ENCODE measurements at places on chromosomes 2 and 18.

- DNase-seq: peak; percentile 30
These were observed 9.0 kb upstream of the FABP1 start for GRCh38 chr2:88136817-88137216.

DNA sequence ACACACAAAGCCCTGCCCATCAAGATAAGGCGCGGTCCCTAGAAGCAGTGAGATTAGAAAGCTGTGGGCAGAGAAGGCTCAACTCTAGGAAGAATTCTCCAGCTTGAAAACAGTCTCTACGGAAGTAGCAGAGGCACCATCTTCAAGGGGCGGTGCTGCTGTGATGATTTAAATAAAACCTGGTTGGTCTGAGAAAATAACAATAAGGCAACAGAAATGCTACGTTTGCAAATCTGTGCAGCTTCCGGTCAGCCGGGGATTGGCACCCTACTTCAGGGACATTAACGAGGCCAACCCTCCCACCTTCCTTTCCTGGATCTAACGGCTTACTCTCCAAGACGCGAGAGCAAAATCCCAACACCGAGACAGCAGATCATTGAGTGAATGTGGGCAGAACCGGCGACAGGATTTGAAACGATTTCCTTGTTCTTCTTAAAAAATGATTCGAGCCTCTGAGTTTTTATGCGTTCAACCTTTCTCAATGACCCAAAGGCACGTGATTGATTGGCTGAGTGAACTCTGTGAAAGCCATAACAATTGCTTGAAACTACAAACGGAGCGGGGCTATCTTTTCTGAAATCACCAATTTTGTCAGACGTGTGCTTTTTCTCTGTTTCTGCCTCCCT is 93.7 kb upstream of the ZNF516 start:
- peak; percentile 16 for DNase-seq

GRCh38 chr2:172924097-172924660 is 151.5 kb upstream of the MAP3K20 start:
- DNase-seq: no peak

GRCh38 chr2:232903989-232904388 is 33.9 kb downstream of the SNORC start:
- DNase-seq: no peak

DNA sequence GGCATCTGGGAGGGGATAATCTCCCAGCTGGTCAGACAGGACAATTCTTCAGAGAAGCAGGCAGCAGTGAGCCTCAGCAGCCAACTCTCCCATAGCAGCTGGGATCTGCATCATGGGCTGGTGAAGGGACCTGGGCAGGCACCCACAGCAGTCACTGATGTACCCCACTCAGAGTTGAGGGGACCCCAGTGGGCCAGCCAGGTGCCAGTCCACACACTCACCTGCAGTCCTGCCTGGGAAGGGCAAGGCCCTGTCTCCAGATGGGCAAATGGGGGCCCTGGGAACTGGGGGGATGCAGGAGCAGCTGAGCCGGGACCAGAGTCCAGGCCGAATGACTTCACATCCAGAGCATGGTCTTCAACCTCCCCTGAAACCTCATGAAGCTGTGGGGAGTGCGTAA is 170.4 kb downstream of the ZFP36L2 start:
- DNase-seq: no peak

GRCh38 chr18:53148123-53148522 is 808.1 kb downstream of the DCC start:
- DNase-seq: no peak

GRCh38 chr2:25159949-25160348 is 8.4 kb downstream of the POMC start:
- peak; percentile 35 for DNase-seq

- DNase-seq: no peak
These were observed 42.0 kb downstream of the ITGA4 start for GRCh38 chr2:181499231-181499630.

DNA sequence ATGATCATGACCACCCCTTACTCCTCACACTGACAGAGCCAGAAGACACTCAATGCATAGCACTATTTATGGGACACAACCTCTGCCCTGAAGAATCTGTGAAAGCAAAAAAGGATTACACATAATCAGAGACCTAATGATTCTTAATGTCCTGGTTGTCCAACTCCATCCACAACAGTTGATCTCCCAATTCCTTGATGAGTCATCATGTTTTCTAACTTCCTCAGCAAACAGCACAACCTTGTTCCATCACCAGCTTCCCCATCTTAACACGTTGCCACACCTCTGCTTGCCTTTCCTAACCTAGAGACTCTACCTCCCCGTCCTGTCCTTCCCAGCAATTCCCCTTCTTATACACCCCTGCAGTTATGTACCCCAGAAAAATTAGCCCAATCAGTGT is 13.2 kb upstream of the MARCHF4 start:
- no peak for DNase-seq

- DNase-seq: no peak
These were observed 5.2 kb downstream of the RTTN start for GRCh38 chr18:70200286-70200685.

DNA sequence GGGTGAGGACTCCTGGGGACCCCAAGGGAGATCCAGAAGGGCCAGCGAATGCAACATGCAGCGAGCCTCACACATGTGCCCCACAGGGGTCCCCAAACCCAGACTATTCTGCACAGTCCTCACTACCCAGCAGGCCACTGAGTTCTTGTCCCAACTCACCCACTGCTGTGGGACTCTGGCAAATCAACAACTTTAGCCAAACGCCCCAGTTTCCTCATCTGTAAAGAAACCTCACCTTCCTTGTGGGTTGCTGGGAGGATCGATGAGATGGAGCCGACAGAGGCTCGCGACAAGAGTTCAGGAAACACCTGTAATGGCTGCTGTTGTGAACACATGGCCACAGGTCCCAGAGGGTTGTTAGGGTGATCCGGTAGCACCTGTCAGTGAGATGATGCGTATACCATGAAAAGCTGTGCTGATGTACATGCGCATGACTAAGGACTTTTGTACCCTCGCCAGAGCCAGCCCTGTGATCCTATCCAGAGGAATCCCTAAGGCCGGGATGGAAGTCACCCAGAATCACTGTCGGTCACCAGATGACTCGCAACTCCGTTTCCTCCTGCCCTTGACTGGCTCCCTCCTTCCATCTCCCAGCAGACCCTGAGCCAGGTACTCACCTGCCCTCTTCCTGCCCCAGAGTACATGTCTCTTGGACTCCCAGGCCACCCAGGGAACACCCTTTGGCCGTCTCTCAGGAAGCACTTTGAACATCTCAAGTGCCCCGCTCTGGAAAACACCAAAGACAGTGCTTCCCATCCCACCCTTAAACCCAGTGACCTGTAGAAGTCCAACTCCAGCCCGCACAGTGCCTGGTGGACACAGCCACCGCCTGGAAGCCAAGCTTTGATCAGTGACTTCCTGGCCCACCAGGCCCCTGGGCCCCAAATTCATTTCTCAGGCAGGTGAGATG is 103.3 kb upstream of the ID2 start:
- no peak for DNase-seq

DNA sequence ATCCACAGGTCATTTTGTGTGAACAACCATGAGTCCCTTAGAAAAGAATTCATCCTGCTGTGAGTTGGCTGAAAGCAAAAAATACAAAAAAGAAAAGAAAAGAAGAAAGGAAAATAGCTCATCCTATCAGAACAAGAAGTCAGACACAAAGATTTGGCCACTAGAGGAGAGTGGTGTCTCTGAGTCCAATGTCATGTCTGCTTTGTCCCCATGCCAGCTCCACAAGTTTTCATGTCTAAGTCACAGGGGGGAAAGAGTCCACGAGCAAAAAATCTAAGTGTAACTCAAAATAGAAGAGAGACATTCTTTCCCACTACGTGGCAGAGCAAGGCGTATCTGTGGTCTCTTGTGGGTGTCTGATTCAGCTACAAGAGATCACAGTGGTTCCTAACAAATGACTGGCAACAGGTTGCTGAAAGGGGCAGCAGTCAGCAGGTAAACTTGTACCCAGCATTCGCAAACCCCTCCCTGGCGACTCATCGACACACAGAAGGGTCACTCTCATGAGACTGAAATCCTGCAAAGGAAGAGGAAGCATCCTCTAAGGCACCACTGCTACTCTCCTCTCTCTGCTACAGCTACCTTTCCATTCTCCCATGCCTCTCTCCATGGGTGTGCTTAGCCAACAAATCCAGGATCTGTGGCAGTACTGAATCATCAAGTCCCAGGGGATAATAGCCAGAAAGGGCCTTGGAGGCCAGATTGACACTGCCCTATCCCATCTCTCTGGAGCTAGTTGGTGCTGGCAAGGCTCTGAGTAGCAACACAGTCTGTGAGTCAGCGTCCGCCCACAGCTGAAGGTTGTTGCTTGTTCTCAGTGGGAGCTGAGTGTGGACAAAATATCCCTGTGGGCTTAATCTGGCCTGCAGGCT is 123.0 kb upstream of the SLC39A10 start:
- DNase-seq: peak; percentile 19

DNA sequence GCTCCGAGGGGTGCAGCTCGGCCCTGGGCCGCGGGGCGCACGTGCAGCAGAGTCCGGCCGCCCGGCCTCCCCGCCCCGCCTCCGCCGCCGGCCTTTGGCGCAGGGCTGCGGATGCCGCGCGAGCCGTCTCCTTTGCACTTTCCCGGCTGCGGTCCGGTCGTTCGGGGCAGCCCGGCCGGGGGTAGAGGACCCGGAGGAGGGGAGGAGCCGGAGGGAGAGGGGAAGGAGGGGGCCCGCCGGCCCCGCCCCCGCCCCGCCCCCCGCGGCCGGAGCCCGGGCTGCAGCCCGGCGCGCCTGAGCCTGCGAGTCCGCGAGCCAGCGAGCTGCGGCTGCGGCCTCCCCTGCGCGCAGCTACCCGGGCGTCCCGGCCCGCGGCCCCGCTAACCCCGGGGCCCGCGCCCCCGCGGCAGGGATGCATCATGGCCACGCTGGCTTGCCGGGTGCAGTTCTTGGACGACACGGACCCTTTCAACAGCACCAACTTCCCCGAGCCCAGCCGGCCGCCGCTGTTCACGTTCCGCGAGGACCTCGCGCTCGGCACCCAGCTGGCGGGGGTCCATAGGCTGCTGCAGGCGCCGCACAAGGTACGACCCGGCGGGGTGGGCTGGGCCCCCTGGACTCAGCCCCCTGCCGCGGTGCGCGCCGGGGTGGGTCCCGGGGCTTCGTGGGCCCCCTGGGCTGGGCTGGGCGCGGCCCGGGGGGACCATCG is at the start of gene FHOD3:
TSS of gene FHOD3 (plus strand) at position 297 of the 709 bp plus-strand sequence. CDS start at position 420, 123 bp downstream.
- DNase-seq: no peak

GRCh38 chr2:236915726-236916125 is 170.0 kb upstream of the COPS8 start:
- no peak for DNase-seq

GRCh38 chr18:50806208-50806616 is 13.6 kb downstream of the MRO start:
- DNase-seq: no peak

DNA sequence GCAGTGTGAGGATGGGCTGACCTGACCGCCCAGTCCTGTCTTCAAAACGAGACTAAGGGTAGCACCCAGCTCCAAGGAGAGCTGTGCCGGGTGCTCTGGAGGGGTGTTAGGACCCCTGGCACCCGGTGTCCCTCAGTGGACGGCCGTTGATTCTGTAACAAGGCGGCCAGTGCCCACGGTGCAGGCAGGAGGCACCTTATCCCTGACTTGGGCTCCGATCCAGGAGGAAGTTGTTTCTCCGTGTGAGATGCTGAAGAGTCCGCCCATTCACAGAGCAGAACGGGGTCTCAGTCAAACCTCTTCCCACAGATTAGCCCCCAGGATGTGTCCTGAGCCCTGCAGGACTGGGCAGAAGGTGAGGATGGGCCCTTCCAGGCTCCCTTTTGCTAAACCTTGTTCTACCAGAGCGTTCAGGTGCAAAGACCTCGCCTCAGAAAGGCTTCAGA is 123.0 kb downstream of the NFATC1 start:
- no peak for DNase-seq
